ENCODE measurements at places on chromosomes 11 and 22.

DNA sequence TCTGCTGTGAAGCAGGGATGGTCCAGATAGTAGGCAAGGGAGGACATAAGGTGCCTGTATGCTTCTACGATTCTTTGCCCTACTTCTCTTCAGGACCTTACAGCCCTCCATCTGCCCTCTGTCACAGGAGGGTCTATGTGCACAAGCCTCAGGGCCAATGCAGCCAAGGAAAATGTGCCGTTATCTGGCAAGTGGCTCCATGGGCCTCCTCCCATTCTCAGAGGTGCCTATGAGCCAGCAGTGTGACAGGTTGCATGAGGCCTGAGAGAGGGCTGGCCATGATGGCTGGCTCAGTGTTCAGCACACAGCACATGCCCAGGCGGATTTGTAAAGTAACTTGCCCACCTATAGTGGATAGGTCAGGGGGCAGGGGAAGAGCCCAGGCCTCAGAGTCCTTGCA, 51.3 kb upstream of the SUSD2 start:
- no peak for DNase-seq

- DNase-seq: no peak
These were observed 292.7 kb downstream of the ETS1 start for GRCh38 chr11:128294671-128295050.

- no peak for DNase-seq
These were observed 228.8 kb downstream of the GRIK4 start for GRCh38 chr11:120740380-120740779.

- peak; percentile 1 for DNase-seq
These were observed 328.3 kb downstream of the FAT3 start for GRCh38 chr11:92552942-92553341.

- no peak for DNase-seq
These were observed 67.5 kb upstream of the LINC01488 start for GRCh38 chr11:69413993-69414392.

GRCh38 chr11:63535734-63536133, 874 bp upstream of the PLAAT4 start:
- DNase-seq: no peak

GRCh38 chr22:47465809-47466208, 703.4 kb downstream of the TBC1D22A start:
- no peak for DNase-seq

DNA sequence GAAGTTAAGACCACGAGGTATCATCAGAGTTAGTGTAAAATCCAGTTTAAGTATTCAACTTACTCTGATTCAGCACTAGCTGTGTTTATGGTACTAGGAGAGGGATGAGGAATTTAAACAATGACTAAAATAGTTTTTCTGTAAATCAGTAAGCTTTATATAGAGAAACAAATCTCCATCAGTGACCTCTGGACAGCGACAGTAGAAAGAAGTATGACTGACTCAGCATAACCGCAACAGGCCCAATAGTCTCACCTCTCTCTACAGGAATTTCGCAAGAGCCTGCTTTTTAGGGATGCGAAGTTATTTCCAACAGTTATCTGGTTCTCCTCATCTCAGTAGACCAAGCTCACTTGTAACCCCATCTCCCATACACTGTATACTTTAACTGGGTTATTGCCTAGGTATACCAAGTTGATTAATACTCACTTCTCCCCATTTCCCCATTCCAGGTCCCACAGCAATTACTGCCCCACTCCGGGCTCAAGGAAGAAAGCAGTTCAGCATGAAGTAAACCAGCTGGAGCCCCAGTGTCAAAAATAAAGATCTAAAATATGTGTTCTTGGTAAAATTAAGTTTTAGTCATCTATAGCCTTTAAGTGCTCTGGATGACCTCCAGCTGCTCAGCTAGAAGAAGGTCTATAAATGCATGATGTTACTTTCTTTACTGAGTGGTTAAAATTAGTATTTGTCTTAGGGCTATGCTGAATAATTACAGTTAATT, 770.6 kb upstream of the CCDC90B start:
- no peak for DNase-seq

DNA sequence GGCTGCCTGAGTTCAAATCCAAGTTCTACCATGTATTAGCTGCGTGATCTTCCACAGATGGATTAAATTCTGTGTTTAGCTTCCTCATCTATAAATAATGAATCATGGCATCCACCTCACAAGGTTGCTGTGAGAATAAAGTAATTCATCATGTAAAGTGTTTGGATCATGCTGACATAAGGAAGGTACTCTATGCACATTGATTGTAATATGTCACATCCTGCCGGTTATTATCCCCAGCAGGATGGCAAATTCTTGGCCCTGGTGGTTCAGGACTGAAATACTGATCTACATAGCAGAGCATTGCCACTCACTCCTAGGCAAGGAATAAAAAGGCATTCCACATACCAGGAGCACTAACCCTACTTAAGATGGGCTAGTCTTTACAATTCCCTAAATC, 40.8 kb downstream of the LGR4 start:
- DNase-seq: no peak

- DNase-seq: no peak
These were observed 20.8 kb downstream of the CECR2 start for GRCh38 chr22:17390087-17390486.

DNA sequence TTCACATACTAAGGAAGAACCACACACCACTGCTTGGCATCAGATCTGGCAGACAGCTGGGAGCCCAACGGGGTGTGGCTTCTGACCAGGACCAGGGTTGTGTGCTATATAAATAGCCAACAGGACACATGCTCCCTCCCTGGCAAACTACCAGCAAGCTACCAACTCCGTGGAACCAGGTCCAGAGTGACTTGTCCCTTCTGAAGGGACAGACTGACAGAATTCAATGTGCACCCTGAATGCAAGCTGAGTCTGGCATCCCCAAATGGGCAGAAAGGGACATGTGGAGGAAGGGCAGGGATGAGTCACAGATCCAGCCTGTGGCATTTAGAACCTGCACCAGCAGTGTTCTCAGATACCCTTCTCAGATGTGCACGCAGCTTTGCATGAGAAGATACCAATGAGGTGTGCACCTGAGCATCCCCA, 92.9 kb downstream of the MICAL3 start:
- DNase-seq: no peak

GRCh38 chr22:37457093-37457893, 28.9 kb downstream of the MFNG start:
- DNase-seq: peak; percentile 67

GRCh38 chr11:104846216-104846615, 52.0 kb downstream of the CASP12 start:
- DNase-seq: no peak

- DNase-seq: no peak
These were observed 15.7 kb upstream of the CYTH4 start for GRCh38 chr22:37266581-37267134.

DNA sequence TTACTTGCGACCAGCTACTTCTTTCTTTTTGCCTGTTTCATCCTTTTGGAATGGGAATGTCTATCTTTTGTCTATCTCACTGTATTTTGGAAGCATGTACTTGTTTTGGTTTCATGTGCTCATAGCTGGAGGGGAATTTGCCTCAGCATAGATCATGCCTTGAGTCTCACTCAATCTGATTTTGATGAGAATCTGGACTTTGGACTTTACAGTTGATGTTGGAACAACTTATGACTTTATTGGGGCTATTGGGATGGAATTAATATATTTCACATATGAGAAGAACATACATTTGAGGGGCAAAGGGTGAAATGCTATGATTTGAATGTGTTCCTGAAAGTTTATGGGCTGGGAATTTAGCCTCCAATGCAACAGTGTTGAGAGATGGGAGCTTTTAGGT, 206.2 kb upstream of the DDI1 start:
- DNase-seq: no peak

DNA sequence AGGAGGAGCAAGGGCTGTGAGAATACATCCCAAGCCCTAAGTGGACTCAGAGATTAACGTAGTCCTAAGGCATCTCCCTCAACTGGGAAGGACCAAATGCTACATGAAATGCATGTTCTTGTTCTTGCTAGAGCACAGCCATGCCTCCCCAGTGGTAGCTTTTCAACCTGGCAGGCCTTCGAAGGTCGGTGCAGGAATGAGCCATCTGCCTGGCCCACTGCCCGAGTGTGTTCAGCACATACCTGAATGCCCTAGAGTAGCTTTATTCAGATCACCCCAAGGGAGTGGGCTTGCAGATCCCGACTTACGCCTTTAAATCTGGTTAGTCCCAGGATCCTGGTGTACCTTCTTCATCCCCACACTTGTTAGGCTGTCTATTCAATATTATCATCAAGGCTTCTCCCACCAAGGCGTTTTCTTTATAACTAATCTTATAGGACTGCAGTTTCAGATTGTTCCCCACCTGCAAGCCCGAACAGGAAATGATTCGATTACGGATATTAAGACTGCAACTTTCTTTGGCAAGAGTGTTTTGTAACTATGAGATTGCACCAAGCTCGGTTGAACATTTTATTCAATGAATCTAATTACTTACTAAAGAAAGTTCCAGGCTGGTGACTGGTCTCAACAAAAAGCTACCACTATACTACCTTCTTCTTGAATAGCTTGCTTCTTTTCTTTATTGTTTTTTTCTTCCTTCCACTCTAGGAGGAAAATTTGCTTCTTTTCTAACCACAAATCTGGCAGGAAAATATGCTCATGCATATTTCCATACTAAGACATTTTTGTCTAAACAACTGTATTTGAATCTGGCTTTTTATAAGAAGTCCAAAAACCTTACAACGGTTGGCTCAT, 115.6 kb downstream of the SGSM3 start:
- DNase-seq: peak; percentile 78

- DNase-seq: no peak
These were observed 628.4 kb downstream of the BRD1 start for GRCh38 chr22:49199224-49199623.

DNA sequence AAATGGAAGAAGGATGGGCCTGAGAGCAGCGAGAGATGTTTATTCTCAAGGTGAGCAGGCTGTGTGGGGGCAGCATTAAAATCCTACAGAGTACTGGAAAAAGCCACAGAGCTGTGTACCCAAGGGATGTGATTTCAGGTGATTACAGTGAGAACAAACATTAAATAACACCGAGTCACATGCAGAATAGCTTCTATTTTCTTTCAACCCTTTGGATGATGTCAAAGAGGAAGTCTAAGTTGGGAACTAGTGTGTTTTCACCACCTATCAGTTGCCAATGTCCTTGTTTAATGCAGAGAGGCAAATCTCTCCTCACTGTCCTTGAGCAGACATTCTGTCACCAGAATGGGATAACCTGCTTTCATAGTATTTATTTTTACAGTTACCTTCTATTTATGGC, 379.6 kb upstream of the NARS2 start:
- DNase-seq: no peak

GRCh38 chr11:27216270-27217149, 146.5 kb downstream of the CCDC34 start:
- no peak for DNase-seq

GRCh38 chr11:6219359-6219758, 14.0 kb downstream of the C11orf42 start:
- peak; percentile 89 for DNase-seq

DNA sequence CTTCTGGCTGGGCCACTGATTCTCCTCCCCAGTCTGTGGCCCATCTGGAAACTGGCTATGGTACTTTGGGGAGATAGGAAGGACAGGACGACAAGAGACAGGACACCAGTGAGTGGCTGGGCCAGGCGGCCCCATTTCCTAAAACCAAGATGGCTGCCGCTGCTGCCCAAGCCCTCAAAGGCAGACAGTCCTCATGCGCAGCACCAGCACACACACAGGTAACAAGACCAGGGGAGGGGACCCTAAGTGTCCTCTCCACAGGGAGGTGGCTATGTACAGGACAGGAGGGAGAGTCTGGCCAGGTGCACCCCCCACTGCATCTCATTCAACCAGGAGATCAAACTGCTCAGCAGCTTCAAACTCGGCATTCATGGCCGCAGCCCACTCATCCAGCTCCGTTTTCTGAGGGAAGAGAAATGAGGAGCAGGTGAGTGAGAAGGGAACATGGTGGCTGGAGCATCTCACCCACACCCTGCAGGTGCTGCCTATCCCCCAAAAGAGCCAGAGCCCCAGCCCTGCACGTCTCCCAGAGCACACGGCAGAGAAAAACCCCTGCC, 5.0 kb downstream of the CDCA5 start:
- no peak for DNase-seq

GRCh38 chr11:68904248-68904847, 657 bp downstream of the IGHMBP2 start:
- peak; percentile 43 for DNase-seq

- no peak for DNase-seq
These were observed 94.9 kb upstream of the ALX4 start for GRCh38 chr11:44404736-44405395.

DNA sequence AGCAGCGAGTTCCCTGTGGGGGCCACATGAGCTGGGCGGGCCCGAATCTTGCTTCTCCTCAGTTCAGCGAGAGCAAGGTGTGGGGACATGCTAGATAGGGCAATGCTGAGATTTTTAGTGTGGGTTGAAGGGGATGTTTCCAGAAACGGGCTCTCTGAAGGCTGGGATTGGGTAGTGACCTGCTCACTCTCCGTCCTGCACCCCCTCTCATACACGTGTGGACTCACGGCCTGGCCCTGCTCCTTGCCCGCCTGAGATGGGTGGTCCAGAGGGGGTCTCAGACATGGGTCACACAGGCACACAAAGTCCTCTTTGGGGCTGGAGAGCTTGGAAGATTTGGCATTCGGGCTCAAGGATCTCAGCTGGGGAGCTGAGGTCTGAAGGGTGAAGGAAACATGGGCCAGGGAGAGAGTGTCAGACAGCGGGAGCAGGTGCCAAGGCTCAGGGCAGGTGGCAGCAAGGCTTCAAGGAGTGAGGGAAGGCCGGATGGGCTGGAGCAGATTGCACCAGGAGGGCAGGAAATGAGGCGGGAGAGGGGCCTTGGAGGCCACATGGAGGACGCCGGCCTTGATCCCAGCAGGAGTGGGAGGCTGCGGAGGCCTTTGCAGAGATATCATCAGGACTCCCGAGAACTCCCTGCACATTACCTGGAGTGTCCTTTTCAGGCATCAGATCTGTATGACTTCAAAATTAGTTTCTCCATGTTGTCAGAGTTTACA, 74.1 kb downstream of the PARVB start:
- DNase-seq: no peak

GRCh38 chr11:11537372-11537771, 84.4 kb downstream of the GALNT18 start:
- no peak for DNase-seq

- peak; percentile 88 for DNase-seq
These were observed 65.2 kb upstream of the LMO1 start for GRCh38 chr11:8328848-8329330.

GRCh38 chr11:93370260-93370659, 39.7 kb downstream of the DEUP1 start:
- peak; percentile 49 for DNase-seq

- DNase-seq: peak; percentile 76
These were observed 56.6 kb downstream of the LMO2 start for GRCh38 chr11:33835143-33835878.

- no peak for DNase-seq
These were observed 9.7 kb downstream of the ADORA2A start for GRCh38 chr22:24437091-24437490.
